Forelimb muscle (tissue), 1 donor: ENCODE measurements at places on chromosomes 5 and 9. TPM values are rescaled to one million over a fixed set of nuclear protein-coding genes. Genes with fewer than 3 reads are reported as not detected.

The PPP3R2 gene
- polyA plus RNA-seq = not detected

DNA sequence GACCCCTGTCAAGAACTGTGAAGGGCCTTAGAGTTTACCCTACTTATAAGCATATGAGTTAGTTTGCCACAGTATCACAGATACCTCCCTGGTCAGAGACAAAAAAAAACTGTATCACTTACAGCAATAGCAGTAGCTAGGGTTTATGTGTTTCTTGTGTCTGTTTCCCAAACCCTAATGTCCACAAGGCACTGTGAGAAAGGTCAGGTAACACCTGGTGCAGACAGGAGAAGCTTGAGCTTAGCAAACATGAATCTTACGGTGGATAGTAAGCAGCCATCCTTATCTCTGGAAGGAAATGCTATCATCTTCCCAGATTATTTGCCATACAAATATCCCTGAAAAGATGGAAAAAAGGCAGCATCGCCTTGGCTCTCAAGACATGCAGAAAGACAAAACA lies 208.5 kb upstream of the KCNN2 start:
- no peak for DNase-seq

DNA sequence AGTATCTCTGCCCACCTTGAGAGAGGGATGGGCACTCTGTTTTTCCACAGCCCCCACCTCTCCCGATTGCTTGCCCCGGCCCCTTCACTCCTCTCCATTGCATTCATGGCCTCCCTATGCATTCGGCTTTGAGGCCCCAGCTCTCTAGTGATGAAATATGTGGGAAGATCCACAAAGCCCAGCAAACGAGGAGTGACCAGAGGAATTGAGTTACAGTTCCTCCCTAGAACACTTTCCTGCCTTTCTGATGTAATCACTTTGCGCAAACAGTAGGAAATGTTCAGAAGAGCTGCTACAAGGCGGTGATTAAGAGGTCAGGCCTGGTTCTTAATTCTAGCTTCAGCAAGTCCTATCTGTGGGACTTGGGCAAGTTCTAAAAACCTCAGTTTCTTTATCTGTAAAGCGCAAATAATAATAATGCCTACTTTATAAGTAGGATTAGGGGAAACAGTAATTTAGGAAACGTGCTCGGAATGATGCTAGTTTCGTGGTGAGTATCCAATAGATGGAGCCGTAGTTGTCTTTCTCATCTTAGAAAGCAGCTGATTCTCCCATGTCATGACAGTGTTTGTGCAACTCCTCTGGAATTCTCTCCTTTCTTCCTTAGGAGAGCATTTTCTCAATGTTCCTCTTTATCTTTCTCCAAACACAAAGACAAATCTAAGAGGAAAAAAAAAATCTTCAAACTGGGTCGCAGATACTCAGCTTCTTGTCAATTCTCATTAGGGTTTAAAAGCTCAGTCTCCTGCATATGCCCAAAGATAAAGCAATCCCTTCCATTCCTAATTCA lies 99.5 kb upstream of the MSX2 start:
- DNase-seq = no peak

DNA sequence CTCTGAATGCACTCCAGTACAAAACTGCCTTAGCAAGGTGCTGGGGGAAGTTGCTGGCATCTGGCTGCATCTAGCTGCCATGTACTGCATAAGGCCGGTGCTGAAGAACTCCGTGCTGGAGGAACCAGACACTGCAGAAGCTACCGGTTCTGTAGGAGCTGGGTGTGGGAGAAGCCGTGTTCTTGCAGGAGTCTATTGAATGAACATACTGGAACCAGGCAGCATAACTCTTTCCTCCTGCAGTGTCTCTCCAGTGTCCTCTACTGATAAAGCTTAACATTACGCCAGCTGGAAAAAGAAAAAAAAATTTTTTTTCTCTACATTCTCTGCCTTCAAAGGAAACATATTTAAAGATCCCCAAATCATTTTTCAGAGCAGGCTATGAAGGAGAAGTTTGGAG lies 38.5 kb downstream of the VPS13A start:
- no peak for DNase-seq

DNA sequence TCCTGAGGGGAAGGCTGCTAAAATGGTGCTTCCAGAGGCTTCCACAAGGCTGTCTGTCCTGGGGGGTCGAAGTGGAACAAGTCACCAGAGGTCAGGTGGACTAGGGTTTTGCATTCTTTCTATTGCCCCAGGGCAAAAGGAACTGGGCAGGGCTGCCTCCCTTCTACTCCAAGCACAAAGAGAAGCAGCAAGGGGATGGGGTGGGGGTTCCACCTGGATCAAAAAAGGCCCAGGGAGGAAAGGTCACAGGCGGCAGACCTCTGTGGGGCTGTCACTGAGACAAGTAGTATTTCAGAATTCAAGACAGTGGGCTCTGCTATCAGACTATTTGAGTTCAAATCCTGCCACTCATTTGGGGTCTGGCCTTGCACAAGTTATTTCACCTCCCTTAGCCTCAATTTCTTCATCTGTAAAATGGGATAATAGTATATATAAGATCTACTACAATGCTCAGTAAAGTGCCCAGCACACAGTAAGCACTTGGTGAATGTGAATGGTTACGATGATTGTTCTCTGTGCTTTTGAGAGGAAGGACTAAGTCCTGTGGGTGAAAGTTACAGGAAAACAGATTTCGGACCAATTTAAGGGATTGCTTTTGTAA lies 1.9 kb upstream of the ARSI start:
- DNase-seq = no peak

- DNase-seq = no peak
Measured at GRCh38 chr9:109699019-109699418, 81.0 kb upstream of the PALM2AKAP2 start.

The GDF9 gene
- polyA plus RNA-seq = 0.95 TPM
